Psoas muscle (tissue), 8 donors: ENCODE measurements at places on chromosomes 7 and 10. TPM values are rescaled to one million over a fixed set of nuclear protein-coding genes. Genes with fewer than 3 reads are reported as not detected.

The MSMB gene
- total RNA-seq = not detected

The WDR86 gene
- not detected for total RNA-seq

The CYP2W1 gene
- total RNA-seq = not detected

The ANKRD16 gene
- 3.7 TPM for total RNA-seq

The C7orf57 gene
- not detected for total RNA-seq

The TCF7L2 gene
- total RNA-seq = 4.3 TPM

The MARCHF5 gene
- total RNA-seq = 34.2 TPM

The TRPV5 gene
- 0.06 TPM for total RNA-seq

The NEURL1 gene
- total RNA-seq = 76.1 TPM

The ELMO1 gene
- 6.9 TPM for total RNA-seq

The PDIA4 gene
- total RNA-seq = 14.7 TPM

DNA sequence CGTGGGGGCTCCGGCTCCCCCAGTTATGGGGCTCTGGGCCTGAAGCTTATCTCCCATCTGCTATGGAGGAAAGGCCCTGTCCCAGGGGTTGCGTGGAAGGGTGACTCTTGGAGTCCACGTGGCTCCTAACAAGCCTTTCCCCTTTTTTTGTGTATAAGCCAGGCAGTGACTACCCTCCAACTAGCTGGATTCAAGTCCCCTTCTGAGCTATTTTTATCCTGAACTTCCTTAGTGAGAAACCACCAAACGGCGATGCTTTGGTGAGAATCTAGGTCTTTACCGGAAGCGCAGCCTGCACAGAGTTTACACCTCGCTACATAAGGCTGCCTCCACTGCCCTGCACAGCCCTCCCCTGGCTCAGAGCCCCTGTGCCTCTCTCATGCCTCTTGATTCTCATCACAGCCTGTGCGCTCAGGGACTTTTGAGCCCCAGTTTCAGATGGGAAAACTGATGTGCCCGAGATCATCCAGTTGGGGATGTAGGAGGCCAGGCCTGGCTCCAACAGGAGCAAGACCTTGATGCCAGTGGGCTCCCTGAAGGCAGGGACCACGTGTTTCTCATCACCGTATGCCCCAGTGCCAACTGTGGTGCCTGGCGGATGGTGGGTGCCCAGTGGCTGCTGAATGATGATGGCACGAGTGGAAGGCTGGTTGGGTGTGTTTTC, 102.3 kb upstream of the PPIF start:
- peaks cover 79% of the 10 kb centered on the region for H3K4me1 ChIP-seq
- no peak for DNase-seq
- peak overlapping the region; percentile 73 for H3K27ac ChIP-seq
- peak overlapping the region; percentile 67 for H3K4me3 ChIP-seq
- no peaks in the 10 kb centered on the region for H3K27me3 ChIP-seq

DNA sequence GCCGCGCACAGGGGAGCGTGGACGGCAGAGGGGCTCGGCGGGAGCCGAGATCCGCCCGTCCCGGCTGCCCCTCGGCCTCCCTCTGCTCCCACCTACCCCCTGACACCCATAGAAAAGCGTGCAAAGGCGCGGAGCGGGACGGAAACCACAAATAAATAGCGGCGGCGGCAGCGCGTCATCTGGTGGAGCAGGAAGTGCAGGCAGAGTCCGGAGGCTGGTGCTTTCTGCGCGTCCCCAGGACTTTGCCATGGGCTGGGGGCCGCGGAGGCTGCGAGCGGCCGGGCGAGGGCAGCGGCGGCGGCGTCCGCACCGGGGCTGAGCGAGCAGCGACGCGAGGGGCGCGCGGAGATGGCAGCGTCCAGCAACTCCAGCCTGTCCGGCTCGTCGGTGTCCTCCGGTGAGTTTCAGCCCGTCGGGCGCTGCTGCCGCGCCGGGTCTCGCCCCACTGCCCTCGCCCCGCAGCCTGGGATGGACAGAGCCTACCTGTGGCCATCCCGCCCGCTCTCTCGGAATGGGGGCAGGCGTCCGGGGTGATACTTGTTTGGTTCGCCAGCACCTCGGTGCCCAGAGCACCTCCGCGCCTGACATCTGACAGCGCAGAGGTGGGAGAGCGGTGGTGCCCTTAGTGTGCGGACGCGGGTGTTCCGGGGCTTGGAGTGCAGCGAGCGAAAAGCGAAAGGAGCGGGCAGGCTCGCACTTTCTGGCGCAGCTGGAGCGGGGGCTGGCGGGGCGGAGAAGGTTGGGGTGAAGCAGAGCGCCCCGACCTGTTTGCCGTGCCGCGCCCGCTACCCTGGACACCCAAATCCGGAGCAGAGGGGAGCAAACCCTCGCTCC, at the start of gene CHN2:
TSS of gene CHN2 (plus strand) at position 182 of the 834 bp plus-strand sequence.
- peaks cover 4% of the 10 kb centered on the region for H3K4me1 ChIP-seq
- H3K27me3 ChIP-seq = peaks cover 2% of the 10 kb centered on the region
- H3K27ac ChIP-seq = no peak within 1 kb of the TSS
- H3K4me3 ChIP-seq = peak within 1 kb of the TSS; percentile 71
- peak; percentile 71 for DNase-seq

DNA sequence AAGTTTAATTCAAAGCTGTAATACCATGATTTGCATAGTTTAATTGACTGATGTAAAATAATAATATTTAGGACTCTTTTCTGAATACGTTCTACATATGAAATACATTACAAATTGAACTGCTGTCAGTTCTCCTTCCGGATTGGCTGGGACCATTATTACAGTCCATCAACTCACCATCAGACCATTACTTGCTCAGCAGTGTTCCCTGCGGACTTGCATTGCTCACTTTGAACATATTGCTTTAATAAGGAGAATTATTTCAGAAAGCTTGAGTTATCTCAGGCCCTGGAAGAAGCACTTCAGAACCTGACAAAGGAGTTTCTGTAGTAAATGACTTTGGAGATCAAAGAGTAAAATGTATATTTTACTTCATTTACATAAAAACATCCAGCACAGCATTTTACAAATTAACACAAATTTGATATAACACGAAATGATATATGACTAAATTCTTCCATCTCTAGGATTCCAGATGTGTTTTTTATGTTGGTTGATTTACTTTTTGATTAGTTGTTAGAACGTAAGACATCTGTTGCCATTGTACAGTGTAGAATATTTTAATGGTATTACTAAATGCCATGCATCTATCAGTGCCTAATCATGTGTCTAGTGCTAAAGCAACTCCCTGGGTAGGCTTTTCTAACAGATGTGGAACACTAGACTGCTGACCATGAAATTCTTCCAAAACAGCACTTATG, 418.5 kb upstream of the SEMA3A start:
- H3K27me3 ChIP-seq = no peaks in the 10 kb centered on the region
- no peak overlapping the region for H3K27ac ChIP-seq
- H3K4me3 ChIP-seq = no peak overlapping the region
- DNase-seq = no peak
- no peaks in the 10 kb centered on the region for H3K4me1 ChIP-seq
- H3K36me3 ChIP-seq = no peaks in the 10 kb centered on the region

GRCh38 chr7:100080907-100081534, 502 bp downstream of the ZNF3 start:
- peak overlapping the region; percentile 92 for H3K27ac ChIP-seq
- H3K36me3 ChIP-seq = peaks cover 38% of the 10 kb centered on the region
- peak overlapping the region; percentile 94 for H3K4me3 ChIP-seq
- H3K4me1 ChIP-seq = peaks cover 15% of the 10 kb centered on the region

DNA sequence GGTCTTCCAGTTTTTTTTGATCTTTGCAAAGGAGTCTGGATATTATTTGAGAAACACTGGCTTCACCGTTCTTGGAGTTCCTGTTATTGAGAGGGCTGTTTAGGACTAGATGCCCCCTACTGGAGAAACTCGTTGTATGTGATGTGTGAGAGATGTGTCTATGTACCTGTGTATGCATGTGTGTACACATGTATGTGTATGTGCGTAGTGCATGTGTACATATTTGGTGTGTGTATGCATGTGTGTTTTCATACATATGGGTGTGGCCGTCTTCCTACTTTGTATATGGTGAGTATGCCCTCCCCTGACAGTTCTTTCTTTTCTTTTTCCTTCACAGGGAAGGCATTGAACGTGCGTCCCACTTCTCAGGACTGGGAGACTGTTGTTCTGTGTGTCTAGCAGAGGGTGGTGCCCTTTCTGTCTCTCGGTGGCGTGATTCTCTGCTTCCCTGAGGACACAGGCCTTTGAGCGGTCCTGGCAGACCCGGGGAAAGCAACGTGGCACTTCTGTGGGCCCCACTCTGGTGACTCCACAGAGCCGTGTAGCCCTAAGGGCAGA, 3.0 kb upstream of the CALHM3 start:
- DNase-seq = no peak
- H3K4me1 ChIP-seq = no peaks in the 10 kb centered on the region
- H3K27ac ChIP-seq = no peak overlapping the region
- H3K27me3 ChIP-seq = no peaks in the 10 kb centered on the region

DNA sequence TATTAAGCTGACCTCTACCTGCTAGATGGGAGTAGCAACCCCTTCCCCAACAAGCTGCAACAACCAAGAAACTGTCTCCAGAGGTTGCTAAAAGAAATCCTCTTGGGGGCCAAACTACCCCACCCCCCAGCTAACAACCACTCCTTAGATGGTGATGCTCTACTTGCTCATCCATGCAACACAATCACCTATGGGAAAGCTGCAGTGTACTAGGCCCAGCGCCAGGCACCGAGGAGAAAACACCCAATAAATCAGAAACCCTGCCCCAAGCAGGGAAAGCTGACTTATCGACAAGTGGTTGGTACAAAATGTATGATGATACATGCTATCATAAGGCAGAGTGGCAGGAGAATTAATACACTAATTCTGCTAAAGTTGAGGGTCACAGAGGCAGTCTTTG, 17.3 kb downstream of the SLC25A13 start:
- no peaks in the 10 kb centered on the region for H3K27me3 ChIP-seq
- peaks cover 74% of the 10 kb centered on the region for H3K4me1 ChIP-seq
- no peak overlapping the region for H3K27ac ChIP-seq
- no peak for DNase-seq

- no peak overlapping the region for H3K27ac ChIP-seq
- H3K27me3 ChIP-seq = no peaks in the 10 kb centered on the region
- H3K4me1 ChIP-seq = peaks cover 12% of the 10 kb centered on the region
- no peak overlapping the region for H3K4me3 ChIP-seq
- no peak for DNase-seq
These were observed 52.7 kb downstream of the GNA12 start for GRCh38 chr7:2791390-2791789.

GRCh38 chr10:110608087-110608486, 36.0 kb upstream of the RBM20 start:
- no peak overlapping the region for H3K4me3 ChIP-seq
- peaks cover 14% of the 10 kb centered on the region for H3K4me1 ChIP-seq
- DNase-seq = no peak
- no peaks in the 10 kb centered on the region for H3K27me3 ChIP-seq
- H3K36me3 ChIP-seq = peaks cover 38% of the 10 kb centered on the region
- H3K27ac ChIP-seq = no peak overlapping the region

DNA sequence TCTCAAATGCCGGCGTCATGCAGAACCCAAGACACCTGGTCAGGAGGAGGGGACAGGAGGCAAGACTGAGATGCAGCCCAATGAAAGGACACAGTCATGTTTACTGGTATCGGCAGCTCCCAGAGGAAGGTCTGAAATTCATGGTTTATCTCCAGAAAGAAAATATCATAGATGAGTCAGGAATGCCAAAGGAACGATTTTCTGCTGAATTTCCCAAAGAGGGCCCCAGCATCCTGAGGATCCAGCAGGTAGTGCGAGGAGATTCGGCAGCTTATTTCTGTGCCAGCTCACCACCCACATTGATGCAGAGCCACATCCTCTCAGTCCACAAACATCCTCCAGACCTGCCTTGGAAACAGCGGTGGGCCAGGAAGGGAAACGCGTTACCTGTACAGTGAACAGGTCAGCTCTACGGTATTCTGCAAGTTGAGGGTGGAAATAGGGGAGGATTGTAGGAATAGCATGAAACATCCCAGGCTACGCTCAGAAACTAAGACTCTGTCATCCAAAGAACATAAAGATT, 133.1 kb upstream of the PRSS1 start:
- H3K4me1 ChIP-seq = no peaks in the 10 kb centered on the region
- DNase-seq = no peak
- no peaks in the 10 kb centered on the region for H3K27me3 ChIP-seq
- H3K27ac ChIP-seq = no peak overlapping the region

DNA sequence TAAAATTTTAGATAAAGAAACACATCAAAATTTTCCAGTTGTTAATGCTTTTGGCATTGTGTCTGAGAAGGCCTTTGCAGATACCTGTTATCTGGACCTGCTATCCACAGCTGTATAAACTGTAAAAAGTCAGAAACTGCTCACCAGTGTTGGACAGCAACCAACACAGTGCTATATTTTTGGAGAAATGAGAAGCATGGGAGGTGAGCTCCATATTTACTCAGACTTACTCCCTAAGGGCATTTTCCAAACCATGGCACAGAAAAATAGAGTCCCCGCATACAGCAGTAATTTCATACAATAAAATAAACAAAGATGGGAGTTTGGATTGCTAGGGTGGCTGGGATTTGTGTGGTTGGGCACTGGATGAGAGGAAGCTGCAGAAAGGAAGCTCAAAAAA, 136.3 kb upstream of the GLI3 start:
- H3K4me1 ChIP-seq = no peaks in the 10 kb centered on the region
- DNase-seq = no peak
- H3K36me3 ChIP-seq = no peaks in the 10 kb centered on the region
- H3K4me3 ChIP-seq = no peak overlapping the region
- no peak overlapping the region for H3K27ac ChIP-seq

- no peak for DNase-seq
- H3K4me1 ChIP-seq = no peaks in the 10 kb centered on the region
- H3K27ac ChIP-seq = no peak overlapping the region
- H3K27me3 ChIP-seq = no peaks in the 10 kb centered on the region
These were observed 368.6 kb downstream of the REEP3 start for GRCh38 chr10:63889803-63890202.

- no peaks in the 10 kb centered on the region for H3K36me3 ChIP-seq
- no peak overlapping the region for H3K4me3 ChIP-seq
- H3K4me1 ChIP-seq = peaks cover 2% of the 10 kb centered on the region
- DNase-seq = no peak
- H3K27me3 ChIP-seq = no peaks in the 10 kb centered on the region
These were observed 110.7 kb downstream of the VIPR2 start for GRCh38 chr7:159033956-159034355.

- no peak for DNase-seq
- H3K27ac ChIP-seq = peak within 1 kb of the TSS; percentile 66
- H3K4me1 ChIP-seq = no peaks in the 10 kb centered on the region
- peak within 1 kb of the TSS; percentile 55 for H3K4me3 ChIP-seq
- H3K36me3 ChIP-seq = no peaks in the 10 kb centered on the region
- no peaks in the 10 kb centered on the region for H3K27me3 ChIP-seq
These were observed at the start of gene ACTA2 for GRCh38 chr10:88952647-88953111. ACTA2 (minus strand) TSS chr10:88952773; CDS start chr10:88948930, 3,843 bp downstream.

GRCh38 chr7:7920056-7920455, 48.5 kb upstream of the GLCCI1 start:
- no peaks in the 10 kb centered on the region for H3K4me1 ChIP-seq
- DNase-seq = no peak
- H3K4me3 ChIP-seq = no peak overlapping the region
- no peaks in the 10 kb centered on the region for H3K27me3 ChIP-seq
- H3K36me3 ChIP-seq = no peaks in the 10 kb centered on the region
- H3K27ac ChIP-seq = no peak overlapping the region
